ENCODE measurements at places on chromosomes 16 and 17. TPM values are rescaled to one million over a fixed set of nuclear protein-coding genes. Genes with fewer than 3 reads are reported as not detected.
A peak's percentile ranks its signal among the peaks of the same experiment; 100 is the strongest.

GRCh38 chr16:8260140-8260539, 330.2 kb downstream of the TMEM114 start:
- no peak for DNase-seq

DNA sequence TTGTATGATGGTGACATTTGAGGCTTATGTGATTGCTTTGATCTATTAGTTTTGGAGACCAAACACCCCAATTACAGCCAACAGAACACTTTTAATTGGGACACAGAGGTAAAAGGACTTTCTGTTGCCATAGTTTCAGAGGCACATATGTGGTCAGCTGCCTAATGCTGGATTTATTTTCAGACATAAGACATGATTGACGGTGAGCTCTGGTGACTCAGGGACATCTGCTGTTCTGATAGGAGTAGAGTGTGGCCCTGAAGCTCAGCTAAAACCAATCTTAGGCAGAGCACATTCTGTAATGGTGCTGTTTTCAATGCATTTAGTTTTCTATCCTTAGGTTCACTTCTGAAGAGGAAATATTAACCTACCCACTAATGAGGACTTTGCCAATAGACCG, 247.1 kb downstream of the UTP18 start:
- no peak for DNase-seq

- DNase-seq: no peak
Measured at GRCh38 chr16:88005181-88005581, 53.9 kb downstream of the BANP start.

DNA sequence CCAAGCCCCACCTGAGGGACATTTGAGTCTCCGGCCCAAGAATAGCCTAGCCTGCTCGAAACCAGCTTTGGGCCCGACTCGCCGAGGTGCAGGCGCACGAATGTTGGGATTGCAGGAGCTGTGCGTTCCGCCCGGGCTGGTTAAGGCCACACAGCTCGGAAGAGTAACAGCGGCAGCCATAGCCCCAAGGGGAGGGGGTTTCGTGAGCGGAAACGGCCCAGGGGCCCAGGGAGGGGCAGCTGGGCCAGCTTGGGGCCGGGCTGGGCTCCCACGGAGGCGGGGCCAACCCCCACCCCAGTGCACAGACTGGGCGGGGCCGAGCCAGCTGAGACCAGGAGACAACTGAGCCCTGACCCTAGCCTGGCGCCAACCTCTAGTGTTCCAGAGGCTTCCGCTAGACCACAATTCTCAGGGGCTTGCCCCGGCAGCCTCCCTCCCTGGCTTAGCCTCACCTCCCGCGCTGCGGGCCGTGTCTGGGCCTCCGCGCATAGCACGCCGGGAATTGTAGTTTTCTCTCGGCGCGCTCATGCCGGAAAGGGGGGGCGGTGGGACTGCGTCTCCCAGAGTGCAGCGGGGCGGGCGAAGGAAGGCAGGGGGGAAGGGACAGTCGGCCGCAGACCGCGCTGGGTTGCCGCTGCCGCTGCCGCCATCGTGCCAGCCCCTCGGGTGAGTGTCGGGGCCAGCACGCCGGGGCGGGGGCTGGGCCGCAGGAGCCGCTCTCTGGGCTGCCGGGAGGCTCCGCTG, at the start of gene NUTF2:
Gene NUTF2, plus strand, starts transcription at position 614 of the 744 bp plus-strand sequence. CDS start 18,198 bp downstream, outside the sequence.
- peak; percentile 97 for DNase-seq

DNA sequence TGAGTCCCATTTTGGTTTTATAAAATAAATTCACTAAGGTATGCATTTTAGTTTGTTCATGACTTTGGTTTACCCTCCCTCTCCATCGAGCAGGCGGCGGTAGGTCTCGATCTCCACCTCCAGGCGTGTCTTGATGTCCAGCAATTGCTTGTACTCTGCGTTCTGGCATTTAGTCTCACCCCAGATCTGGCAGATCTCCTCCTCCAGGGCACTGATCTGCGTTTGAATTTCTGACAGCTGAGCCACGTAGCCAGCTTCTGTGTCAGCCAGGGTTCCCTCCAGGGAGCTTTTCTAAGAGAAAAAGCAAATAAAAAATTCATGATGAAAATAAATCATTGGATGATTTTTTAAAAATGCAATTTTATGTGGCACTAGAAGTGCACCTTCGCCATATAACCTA, 4.2 kb downstream of the KRT24 start:
- no peak for DNase-seq

DNA sequence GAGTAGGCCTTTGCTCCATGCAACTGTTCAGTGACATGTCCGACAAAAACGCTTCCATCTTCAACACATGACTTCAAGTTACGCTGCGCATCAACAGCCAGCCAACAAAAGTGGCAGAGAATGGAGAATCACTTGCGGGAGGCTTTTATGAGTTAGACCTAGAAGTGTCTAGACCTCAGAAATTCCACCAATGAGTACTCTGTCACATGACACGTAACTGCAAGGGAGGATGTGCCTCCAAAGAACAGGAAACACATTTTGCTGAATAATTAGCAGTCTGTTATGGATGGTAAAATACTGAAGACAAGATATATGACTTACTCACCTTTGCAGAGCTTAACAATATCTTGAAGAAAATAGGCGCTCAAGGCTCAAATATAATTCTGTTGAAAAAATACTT, 62.1 kb downstream of the MYO1D start:
- DNase-seq: no peak

GRCh38 chr16:67716097-67716496, 3.0 kb downstream of the GFOD2 start:
- DNase-seq: no peak

HSD17B2 gene
- polyA plus RNA-seq: 0.37 TPM

PLD6 gene
- 5.3 TPM for polyA plus RNA-seq

HIGD1B gene
- polyA plus RNA-seq: 19.0 TPM

CALB2 gene
- polyA plus RNA-seq: not detected
